ENCODE measurements at places on chromosomes 4 and X.
A peak's percentile ranks its signal among the peaks of the same experiment; 100 is the strongest.

DNA sequence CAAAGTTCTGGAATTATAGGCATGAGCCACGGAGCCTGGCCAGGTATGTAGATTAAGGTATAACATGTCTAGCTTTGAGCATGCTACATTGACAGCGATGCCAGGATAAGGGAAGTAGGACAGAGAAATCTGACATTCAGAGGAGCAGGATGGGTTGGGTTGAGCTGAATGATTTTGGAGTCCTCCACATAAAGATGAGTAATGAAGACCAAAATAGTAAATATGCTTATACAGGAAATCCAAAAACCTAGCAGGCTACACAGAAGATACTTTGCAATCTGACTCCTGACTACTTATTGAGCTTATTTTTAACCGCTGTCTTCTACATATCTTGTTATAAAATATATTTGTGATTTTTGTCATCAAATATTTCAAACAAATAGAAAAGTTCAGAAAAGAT, 69.7 kb downstream of the PDGFC start:
- no peak for DNase-seq

GRCh38 chrX:57772637-57773036, 92.6 kb upstream of the NLRP2B start:
- no peak for DNase-seq

DNA sequence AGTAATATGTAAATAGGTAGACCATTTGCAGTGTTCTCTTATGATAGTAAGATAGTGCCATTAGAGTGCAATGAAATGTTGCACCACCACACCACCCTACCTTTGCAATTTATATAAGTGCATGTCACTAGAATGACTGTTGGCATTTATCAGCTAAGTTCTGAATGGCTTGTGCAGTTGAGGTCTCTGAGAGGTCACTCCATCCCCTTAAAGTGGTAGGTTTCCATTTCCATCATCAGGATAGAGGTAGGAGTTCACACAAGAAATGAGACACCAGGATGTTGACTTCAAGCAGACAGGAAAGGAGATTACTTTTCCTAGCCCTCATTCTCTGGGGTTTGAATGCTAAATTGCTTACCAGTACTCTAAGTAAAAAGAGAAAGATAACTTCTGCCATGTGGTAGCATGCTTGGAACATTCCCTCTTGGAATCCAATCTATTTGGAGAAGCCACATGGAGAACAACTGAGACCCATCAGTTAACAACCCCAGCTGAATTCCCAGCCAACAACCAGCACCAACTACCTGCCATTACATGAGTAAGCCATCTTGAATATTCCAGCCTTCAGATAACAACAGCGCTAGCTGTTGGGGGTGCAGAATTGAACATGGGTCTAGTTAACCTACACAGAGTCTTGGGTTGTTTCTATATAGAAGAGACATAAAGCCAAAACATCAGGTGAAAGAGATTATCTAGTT, 6.7 kb upstream of the LRBA start:
- no peak for DNase-seq

DNA sequence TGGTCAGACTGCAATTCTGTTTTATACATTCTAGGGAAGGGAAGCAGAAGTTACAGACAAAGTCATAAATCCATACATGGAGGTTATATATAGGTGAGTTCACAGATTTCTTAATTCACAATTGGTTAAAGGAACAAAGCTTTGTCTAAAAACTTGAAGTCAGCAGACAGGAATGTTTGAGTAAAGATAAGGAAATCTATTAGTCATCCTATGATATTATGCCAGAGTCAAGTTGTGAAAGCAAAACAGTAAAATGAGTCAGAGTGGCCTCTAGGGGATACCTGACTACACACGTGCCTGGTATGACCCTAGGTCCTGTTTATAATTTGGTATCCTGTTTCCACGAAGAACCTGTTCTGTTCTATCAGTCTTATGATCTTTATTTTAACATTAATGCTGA, 31.5 kb downstream of the ACTRT1 start:
- DNase-seq: no peak

DNA sequence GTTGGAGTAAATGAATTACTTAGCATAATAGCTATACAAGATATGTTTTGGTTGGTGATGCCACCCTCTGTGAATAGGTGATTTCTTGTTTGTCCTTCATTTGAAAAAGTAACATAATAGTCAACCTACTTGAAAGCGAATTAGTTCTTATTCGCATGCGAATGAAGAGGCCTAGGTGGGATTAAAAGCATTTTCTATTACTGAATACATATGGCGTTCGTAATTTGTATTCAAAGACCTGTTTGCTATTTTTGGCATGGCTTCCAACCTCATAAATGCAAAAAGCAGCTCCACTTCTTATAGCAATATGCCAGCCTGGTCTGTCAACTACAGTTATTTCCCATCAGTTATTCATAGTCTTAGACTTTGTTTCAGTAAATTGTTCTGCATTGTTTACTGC, 261.3 kb downstream of the TENM3 start:
- DNase-seq: peak; percentile 17

GRCh38 chrX:9420275-9421265, 44.3 kb upstream of the TBL1X start:
- no peak for DNase-seq

DNA sequence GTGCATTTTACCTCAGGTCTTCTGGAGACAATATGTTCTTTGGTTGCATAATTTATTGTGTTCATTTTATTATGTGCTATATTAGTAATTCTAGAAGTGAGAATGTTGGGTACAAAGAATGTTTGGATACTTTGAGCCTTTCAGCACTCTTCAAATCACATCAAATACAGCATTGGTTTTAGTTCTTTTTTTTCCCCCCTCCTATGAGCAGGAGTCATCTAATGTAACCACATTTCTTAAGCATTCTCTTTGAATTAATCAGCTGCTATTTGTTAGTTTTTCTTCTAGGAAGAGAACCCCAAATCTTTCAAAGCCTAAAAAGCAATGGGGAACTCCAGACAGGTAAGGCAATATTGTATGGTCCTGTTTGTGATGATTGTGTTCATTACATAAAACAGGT, 46.7 kb downstream of the ARL9 start:
- no peak for DNase-seq

DNA sequence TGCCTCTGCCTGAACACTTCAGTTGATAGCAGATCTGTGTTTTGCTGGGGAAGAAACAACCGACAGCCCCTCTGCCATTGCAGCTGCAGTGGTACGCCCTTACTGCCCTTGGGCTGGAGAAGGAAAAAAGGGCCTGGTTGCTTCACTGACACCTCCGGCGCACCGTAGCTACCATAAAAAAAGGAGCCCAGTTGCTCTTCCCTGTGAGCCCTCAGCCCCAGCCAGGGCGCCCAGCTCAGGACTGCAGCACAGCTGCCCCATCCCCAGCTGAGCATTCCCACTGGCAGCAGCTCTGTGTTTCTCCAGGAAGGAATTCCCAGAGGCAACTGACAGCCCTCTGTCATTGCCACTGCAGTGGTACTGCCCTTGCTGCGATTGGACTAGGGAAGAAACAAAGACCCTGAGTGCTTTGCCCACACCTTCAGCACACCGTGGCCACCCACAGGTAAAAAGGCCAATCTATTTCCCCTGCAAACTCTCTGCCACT, 142.7 kb downstream of the DKK2 start:
- no peak for DNase-seq

GRCh38 chr4:82482387-82482786, 52.0 kb downstream of the ENOPH1 start:
- no peak for DNase-seq

DNA sequence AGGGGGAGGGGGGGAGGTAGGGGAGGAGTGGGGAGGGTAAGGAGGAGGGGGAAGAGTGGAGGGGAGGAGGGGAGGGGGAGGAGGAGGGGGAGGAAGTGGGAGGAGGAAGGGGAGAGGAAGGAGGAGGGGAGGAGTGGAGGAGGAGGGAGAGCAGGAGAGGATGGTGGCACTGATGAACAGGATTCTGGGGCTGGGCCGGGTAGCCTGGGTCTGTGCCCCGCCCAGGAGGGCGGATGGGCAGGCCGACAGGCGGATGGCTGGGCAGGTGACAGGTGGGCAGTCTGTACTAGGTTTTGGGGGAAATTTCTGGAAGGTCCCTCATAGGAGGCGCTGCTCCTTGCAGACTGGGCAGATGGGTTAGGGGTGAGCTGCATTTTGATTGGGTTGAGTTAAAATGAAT, 66.0 kb upstream of the ADRA2C start:
- DNase-seq: no peak

GRCh38 chr4:150090836-150091235, 12.6 kb downstream of the DCLK2 start:
- DNase-seq: no peak

DNA sequence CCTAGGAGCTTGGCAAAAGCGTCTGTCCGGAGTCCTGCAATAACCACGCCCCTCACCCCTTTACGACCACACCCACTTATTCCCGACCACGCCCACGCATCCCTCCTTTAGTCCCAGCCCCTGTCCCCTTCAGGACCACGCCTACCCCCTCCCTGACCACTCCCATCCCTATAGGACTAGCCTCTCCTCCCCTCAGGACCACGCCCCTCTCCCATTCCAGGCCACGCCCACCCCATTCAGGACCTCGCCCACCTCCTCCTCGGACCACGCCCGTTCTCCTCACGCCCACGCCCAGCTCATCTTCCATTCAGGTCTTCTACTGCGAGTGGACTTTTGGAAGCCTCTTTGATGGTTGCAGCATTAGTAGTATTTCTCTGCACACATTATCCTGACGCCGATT, 131.2 kb upstream of the STX18 start:
- no peak for DNase-seq

DNA sequence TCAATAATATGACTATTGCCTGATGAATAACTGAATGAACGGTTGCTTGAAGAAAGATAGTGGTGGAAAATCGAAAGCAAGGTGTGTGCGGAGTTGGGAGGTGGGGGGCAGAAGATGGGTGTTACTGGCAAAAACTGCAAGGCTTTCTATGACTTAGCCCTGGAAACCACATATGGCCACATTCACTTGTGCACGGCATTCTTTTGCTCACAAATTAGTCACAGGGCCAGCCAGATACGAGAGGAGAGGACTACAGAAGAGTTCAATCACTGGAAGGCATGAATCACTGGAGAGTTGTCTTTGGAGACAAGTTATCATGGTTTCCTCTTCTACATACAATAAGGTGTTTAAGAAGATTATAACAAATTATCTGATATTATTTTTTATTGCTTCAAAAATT, 626.5 kb upstream of the CPEB2 start:
- no peak for DNase-seq

DNA sequence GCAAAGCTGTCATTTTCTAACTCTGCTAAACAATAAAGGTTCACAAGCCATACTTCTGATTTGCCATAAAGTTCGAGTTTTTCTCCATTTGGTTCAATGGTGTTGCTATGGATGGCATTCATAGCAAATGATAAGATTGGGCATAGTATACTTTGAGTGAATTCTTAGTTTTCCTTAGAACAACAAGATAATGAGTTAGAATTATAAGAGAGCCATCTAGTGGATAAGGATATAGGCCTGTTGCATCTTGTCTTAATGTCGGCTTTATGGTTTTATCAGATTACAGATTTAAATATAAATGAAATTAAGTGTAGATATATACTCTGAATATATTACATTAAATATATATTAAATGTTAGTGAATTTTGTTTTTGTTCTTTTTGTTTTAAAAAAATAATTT, 644.6 kb downstream of the IL1RAPL1 start:
- no peak for DNase-seq

DNA sequence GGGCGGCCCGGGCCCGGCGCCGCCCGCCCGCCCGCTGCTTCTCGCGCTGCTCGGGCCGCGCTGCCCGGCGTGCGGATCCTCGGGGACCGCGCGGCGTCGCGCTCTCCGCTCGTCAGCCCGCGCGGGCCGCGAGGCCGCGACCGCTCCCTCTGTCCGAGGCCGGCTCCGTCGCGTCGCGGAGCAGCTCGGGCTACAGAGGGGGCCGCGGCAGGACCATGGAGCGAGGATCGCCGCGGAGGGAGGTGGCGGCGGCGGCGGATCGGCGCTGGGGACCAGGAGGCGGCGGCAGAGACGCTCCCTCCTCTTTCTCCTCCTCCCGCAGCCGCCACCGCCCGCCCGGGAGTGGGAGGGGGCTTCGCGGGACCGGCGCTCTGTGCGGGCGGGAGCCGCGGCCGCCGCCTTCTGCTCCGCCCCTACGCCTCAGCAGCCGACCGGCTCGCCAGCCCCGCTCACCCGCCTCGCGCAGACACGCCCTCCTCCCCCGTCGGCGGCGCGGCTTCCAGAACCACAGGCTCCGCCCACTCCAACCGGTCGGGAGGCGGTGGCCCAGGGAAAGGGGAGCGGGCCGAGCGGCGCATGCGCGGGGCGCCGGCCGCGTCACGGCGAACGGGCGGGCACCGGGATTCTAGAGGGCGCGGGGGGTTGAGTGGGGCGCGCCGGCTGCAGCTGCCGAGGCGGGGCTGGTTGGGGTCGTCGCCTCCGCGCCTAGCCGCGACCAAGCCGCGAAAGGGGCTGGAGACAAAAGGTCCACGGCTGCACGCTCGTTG, at the start of gene CASK:
Gene CASK, minus strand, starts transcription at position 344 of the 767 bp plus-strand sequence. CDS start 566 bp downstream, outside the sequence.
- DNase-seq: peak; percentile 86

- peak; percentile 1 for DNase-seq
Measured at GRCh38 chr4:185534866-185535611, at the start of gene PDLIM3. PDLIM3 (minus strand) TSS chr4:185535507; CDS start chr4:185535434, 73 bp downstream.

- no peak for DNase-seq
Measured at GRCh38 chrX:153441296-153441695, 4.6 kb downstream of the TREX2 start.

- no peak for DNase-seq
Measured at GRCh38 chr4:184444953-184445309, 29.4 kb downstream of the IRF2 start.

- DNase-seq: no peak
Measured at GRCh38 chr4:54473798-54474197, 184.0 kb upstream of the KIT start.

- no peak for DNase-seq
Measured at GRCh38 chr4:152081024-152081423, 320.2 kb upstream of the GATB start.

DNA sequence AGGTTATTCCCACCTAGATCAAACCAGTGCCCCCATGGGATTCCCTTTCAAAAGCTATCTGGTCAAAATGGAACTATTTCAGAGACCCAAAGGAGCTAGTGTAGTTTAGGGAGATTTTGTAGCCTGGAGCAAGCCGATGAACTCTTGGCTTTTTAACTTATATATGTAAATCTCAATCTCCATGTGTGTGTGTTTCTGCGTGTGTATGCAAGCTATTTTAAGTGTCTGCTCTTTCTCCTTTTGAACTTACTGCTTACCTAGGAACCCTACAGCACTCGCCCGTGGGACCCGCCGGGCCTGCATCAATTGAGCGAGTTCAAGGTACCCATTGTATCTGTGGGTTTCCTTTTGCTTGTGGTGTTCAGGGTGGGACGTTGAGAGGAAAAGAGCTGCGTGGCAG, 10.4 kb downstream of the CSTF2 start:
- no peak for DNase-seq
